ENCODE measurements at places on chromosomes 13 and 19. TPM values are rescaled to one million over a fixed set of nuclear protein-coding genes. Genes with fewer than 3 reads are reported as not detected.

Gene MIA
- 1.4 TPM for total RNA-seq

Gene MAG
- not detected for total RNA-seq

Gene RASAL3
- not detected for total RNA-seq

DNA sequence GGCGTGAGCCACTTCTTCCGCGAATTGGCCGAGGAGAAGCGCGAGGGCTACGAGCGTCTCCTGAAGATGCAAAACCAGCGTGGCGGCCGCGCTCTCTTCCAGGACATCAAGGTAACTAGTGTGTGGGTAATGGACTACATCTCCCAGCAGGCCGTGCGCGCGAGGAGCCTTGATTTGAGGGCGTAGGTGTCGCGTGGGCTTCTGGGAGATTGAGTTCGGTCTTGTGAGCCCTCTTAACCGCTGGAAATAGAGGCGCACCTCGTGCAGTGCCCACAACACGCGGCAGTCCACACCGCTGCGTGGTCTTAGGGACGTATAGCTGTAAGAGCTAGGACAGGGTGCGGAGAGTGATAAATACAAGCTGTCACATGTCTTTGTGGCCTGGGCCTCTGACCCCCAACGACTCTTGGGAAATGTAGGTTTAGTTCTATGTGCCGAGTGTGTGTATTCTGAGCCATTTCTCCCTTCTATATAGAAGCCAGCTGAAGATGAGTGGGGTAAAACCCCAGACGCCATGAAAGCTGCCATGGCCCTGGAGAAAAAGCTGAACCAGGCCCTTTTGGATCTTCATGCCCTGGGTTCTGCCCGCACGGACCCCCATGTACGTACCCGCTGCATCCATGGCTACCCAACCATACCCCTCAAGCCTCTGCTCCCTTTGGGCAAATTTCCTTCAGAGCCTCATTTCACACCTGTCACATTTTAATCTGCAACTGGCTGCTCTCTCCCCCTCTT lies 864 bp downstream of the FTL start:
- DNase-seq = peak; percentile 78

GRCh38 chr19:1213391-1214286 lies 8.1 kb downstream of the STK11 start:
- DNase-seq = no peak

- DNase-seq = no peak
These were observed 851 bp downstream of the FBXO46 start for GRCh38 chr19:45729800-45730290.

Gene FLT3LG
- total RNA-seq = 0.18 TPM

DNA sequence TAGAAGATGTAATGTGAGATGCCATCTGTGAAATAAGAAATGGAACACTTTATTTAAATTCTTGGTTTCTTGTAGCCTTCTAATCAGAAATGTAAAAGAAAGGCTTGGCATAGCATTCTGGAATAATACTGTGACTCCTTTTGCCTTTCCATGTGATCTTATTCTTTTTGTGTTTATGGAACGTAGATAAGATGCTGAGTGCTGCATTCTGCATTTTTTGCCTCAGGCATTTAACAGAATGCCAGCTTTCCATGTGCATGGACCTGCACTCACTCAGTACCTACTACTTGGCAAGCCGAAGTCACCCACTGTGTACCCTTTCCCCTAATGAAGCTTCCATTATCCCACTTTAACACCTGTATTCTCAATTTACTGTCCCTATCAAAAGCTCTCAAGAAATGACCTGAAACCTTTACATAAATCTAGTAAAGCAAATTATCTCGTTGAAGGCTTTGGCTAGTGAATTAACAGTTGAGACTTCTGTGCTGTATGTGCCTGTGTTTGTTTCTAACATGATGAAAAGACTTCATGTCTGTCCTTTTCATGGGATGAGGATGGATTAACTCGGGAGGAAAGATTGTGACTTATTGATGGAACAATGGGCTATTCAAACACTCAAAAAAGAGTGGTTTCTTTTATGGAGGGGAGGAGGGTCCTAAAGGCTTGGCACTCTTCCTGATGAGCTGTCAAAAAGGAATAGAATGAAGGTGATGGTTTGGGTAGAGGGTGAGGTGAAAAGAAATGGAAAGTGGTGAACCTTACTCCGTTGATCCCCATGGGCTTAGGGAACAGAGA lies 44.7 kb upstream of the FRY start:
- no peak for DNase-seq

Gene HCN2
- 0.46 TPM for total RNA-seq

Gene RLN3
- not detected for total RNA-seq

GRCh38 chr13:109162248-109163036 lies 533.0 kb downstream of the MYO16 start:
- peak; percentile 73 for DNase-seq

Gene C1QTNF9
- total RNA-seq = 0.11 TPM

GRCh38 chr13:44575035-44575434 lies 1.1 kb downstream of the TSC22D1 start:
- DNase-seq = no peak

DNA sequence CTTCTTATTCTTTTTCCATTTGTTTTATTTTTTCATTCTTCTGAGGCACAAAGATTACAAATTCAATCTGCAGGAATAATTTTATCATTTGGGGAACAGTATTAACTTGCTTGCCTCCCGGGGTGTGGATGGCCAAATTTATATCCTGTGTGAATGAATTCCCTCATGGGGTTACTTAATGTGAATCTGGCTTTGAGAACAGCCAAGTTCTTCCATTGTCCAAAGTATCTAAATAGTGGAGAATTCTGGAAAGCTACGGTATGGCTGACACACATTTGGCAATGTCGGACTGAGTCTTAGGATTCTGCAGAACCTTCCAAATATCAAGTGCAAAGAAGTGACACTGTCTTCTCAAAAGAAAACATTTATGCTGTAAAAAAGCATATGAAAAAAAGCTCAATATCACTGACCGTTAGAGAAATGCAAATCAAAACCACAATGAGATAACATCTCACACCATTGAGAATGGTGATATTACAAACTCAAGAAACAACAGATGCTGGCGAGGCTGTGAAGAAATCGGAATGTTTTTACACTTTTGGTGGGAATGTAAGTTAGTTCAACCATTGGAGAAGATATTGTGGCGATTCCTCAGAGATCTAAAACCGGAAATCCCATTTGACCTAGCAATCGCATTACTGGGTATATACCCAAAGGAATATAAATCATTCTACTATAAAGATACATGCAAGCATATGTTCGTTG lies 620.2 kb downstream of the EFNB2 start:
- DNase-seq = no peak

GRCh38 chr19:48511321-48511731 lies 309 bp downstream of the LMTK3 start:
- no peak for DNase-seq

GRCh38 chr13:48646791-48647190 lies 6.9 kb upstream of the CYSLTR2 start:
- no peak for DNase-seq

Gene STOML3
- total RNA-seq = not detected

Gene ZNF607
- 2.4 TPM for total RNA-seq

DNA sequence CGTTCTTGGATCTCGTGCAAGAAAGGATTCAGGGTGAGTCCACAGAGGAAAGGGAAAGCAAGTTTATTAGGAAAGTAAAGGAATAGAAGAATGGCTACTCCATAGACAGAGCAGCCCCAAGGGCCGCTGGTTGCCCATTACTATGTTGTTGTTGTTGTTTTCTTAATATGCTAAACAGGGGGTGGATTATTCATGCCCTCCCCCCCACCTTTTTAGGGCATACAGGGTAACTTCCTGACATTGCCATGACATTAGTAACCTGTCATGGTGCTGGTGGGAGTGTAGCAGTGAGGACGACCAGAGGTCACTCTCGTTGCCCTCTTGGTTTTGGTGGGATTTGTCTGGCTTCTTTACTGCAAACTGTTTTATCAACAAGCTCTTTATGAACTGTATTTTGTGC lies 29.1 kb upstream of the PCDH9 start:
- no peak for DNase-seq

Gene LILRA1
- not detected for total RNA-seq

Gene RABAC1
- total RNA-seq = 158 TPM

GRCh38 chr19:5070930-5071329 lies 102.0 kb downstream of the KDM4B start:
- DNase-seq = no peak

- no peak for DNase-seq
These were observed 53.0 kb upstream of the TPM4 start for GRCh38 chr19:16023146-16023915.

DNA sequence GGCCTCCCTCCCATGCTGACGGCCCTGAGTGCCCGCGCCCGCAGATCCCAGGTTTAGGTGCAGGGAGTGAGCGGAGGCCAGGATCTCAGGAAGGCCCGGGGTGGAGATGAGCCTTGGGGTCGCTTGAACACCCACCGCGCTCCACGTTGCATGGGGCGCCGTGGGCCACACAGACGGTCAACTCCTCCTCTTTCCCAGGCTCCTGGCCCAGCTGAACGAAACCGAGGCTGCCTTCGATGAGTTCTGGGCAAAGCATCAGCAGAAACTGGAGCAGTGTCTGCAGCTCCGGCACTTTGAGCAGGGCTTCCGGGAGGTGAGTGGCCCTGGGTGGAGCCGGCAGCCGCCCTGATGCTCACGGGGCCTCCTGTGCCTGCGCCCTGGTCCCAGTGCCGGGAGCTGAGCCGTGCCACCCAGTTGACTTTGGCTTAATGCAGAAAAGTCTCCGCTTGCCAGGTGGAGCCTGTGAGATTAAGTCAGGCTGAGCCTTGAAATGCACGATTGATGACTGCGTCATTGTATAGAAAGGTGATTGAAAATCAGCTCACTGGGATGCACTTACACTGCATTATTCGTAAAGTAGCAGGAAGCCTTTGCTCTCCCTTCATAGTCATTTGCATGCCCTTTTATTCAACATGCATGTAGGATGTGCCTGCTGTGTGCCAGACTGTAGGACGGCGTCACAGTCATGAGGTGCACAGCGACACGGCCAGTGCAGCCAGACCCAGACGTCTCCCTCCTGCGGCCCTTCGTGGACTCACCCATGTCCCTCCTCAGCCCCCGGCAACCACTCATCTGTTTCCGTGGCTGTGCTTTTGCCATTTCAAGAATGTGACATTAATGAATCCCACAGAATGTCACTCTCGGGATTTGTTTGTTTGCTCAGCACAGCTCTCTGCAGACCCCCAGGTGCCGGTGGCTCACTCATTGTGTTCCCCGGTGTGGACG lies 35.5 kb upstream of the F7 start:
- DNase-seq = no peak

DNA sequence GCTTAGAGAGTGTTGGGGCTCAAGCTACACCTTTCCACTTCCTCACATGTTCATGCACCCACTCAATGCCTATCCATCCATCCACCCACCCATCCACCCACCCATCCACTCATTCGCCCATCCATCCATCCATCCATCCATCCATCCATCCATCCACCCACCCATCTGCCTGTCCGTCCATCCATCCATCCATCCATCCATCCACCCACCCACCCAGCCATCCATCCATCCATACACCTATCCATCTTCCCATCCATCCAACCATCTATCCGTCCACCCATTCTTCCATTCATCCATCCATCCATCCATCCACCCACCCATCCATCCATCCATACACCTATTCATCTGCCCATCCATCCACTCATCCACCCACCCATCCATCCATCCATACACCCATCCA lies 13.1 kb upstream of the HOMER3 start:
- DNase-seq = no peak

DNA sequence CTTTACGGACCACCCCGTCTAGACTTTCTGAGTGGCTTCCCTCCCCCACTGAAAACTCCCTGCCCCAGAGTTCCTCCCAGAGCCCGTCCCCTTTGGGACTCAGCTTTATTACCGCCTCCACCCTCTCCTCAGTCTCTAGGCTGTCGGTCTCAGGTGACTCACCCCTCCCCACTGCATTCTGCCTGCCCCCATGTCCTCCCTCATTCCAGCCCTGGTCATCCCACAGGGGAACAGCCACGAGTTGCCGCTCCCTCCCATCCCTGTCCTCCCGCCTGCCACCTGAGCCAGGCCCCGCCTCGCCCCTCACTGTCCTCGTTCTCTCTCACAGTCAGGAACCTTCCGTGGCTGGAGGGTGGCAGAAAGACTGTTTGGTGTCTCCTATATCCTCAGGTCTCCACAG lies 57.3 kb downstream of the SMARCA4 start:
- no peak for DNase-seq

DNA sequence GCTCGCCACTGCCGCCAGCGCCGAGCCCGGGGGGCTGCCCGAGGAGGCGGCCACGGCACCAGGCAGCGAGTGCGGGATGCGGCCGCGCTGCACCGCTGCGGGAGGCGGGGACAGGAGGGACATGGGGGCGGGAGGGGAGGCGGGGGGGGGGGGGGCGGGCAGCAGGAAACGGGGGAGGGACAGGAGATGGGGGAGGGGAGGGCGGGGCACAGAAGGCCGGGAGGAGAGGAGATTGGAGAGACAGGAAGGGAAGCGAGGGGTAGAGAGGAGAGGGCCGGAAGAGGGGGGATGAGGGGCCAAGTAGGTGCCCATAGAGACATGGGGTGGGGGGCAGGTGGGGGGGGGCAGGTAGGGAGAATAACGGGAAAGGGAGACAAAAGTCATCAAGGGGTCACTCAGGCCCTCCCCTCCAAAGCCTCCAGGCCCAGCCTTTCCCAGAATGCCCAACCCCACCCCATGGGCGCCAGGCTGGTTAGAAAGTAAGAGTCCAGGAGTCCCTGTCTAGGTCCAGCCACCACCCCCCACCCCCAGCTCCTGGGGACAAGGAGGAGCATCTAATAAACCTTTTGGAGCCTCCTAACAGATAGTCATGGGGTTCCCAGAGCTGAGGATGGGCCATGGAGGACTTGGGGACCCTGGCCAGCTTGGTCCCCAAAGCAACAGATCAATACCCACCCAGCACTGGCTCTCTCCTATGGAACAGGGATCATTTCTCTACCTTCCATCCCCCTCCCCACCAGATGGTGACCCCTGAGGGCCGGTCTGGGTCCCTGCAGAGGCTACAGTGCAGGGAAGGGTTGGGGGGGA lies 9.5 kb downstream of the NR2F6 start:
- DNase-seq = no peak

- no peak for DNase-seq
These were observed 11.8 kb downstream of the ZNF555 start for GRCh38 chr19:2853015-2853606.

- peak; percentile 1 for DNase-seq
These were observed 437.5 kb downstream of the FGF9 start for GRCh38 chr13:22108283-22108942.

- DNase-seq = no peak
These were observed 2636.9 kb upstream of the PCDH20 start for GRCh38 chr13:64052521-64052920.

DNA sequence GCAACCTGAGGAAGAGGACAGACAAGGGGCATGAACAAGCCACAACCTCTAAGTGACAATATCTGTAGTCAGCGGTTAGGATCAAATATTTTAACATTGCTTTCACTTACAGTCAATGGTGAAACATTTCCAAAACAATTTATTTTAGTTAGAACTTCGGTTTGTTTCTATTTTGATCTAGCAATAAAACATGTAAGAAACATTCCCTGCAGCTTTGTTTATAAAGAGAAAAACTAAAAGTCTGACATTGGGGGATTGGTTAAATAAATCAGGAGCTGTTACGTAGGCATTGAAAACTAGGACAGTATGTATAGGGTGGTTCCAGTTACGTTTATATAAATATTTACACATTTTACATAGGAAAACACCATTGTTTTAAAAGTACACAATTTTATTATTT lies 3.4 kb downstream of the URI1 start:
- no peak for DNase-seq

Gene ADGRL1
- 39.3 TPM for total RNA-seq

Gene SCEL
- total RNA-seq = 3.0 TPM

Measured in PC-3 (cell line).